PC-9 (cell line): ENCODE measurements at places on chromosomes 1 and 21. TPM values are rescaled to one million over a fixed set of nuclear protein-coding genes. Genes with fewer than 3 reads are reported as not detected.

Gene SLC2A5
- not detected in 2 replicates for total RNA-seq

Gene SYNC
- 2.1 and 2.8 TPM in 2 replicates for total RNA-seq

Gene TLR5
- total RNA-seq = 2.5 and 3.4 TPM in 2 replicates

Gene PLEKHG5
- 11.3 and 12.6 TPM in 2 replicates for total RNA-seq

Gene CELA3B
- not detected in 2 replicates for total RNA-seq

Gene TDRKH
- total RNA-seq = 13.4 and 17.3 TPM in 2 replicates

Gene ABCG1
- total RNA-seq = 4.4 and 5.6 TPM in 2 replicates

Gene GSTM5
- not detected in 2 replicates for total RNA-seq

Gene AIRE
- total RNA-seq = not detected in 2 replicates

Gene GOLT1A
- 18.7 and 22.8 TPM in 2 replicates for total RNA-seq

Gene KIF14
- total RNA-seq = 22.8 and 30.0 TPM in 2 replicates

Gene TDRD5
- not detected in 2 replicates for total RNA-seq

Gene GBP2
- 7.0 and 9.6 TPM in 2 replicates for total RNA-seq

Gene IFI44L
- 0.40 and 0.70 TPM in 2 replicates for total RNA-seq

Gene MNDA
- not detected in 2 replicates for total RNA-seq

Gene RCSD1
- not detected in 2 replicates for total RNA-seq

Gene CSF3R
- not detected in 2 replicates for total RNA-seq

Gene CD52
- 1.2 TPM in 1 of 2 replicates, not detected in the other for total RNA-seq

Gene MARK1
- total RNA-seq = 0.93 and 1.9 TPM in 2 replicates

Gene SLC66A1
- 13.8 and 15.1 TPM in 2 replicates for total RNA-seq
